NCI-H1417 (cell line): ENCODE measurements at places on chromosomes 3 and 15.

GRCh38 chr3:114147251-114147650 lies 31.6 kb downstream of the DRD3 start:
- DNase-seq = no peak

GRCh38 chr3:150703299-150703755 lies 393 bp downstream of the ERICH6 start:
- DNase-seq = peak; percentile 83

GRCh38 chr15:66842710-66843441 lies 140.8 kb downstream of the SMAD6 start:
- peak; percentile 55 for DNase-seq

GRCh38 chr3:141255137-141255845 lies 23.7 kb downstream of the PXYLP1 start:
- no peak for DNase-seq

DNA sequence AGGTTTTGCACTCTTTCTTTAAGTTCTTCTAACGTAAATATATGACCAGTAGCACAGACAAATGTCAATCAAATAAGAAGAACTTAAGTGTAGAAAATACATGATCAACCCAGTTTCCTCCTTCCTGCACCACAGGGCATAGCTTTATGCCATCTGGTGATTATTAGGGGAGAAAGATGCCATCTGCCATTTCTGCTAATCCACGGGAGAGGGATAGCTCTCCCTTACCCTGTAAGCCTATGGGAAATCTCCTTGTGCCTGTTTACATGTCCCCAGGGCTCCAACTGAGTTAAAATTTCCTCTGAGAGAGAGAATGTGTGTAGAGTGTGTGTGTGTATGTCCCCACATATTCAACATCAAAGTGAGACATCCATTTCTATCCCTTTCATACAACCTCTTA lies 135.9 kb downstream of the RSL24D1 start:
- DNase-seq = no peak

GRCh38 chr3:57903124-57903890 lies 104.9 kb upstream of the FLNB start:
- no peak for DNase-seq

- DNase-seq = no peak
These were observed 16.4 kb downstream of the KLF13 start for GRCh38 chr15:31342781-31343626.

- no peak for DNase-seq
These were observed 29.6 kb downstream of the SFMBT1 start for GRCh38 chr3:53016236-53016635.

GRCh38 chr3:140341203-140341602 lies 336.7 kb upstream of the TRIM42 start:
- DNase-seq = peak; percentile 87

GRCh38 chr15:47041301-47041700 lies 676.0 kb upstream of the SEMA6D start:
- no peak for DNase-seq

GRCh38 chr15:70152070-70152480 lies 54.4 kb upstream of the TLE3 start:
- DNase-seq = peak; percentile 80

DNA sequence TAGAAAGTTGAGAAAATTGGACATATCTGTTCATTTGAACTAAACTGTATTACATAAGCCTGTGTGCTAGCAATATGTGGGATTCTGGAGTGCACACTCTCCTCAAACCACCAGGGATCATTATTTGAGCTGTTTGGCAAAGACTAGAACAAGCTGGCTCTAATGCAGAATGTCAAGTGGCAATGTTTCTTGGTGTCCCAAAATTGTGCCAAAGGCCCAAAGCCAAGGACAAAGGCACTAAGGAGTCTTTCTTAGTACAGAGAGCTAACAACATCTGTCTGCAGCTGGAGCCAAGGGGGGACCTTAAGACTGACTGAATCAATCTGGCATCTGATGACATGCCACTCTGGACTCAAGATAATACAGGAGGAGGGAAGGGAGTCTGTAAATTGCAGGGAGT lies 76.7 kb upstream of the STRIT1 start:
- no peak for DNase-seq

DNA sequence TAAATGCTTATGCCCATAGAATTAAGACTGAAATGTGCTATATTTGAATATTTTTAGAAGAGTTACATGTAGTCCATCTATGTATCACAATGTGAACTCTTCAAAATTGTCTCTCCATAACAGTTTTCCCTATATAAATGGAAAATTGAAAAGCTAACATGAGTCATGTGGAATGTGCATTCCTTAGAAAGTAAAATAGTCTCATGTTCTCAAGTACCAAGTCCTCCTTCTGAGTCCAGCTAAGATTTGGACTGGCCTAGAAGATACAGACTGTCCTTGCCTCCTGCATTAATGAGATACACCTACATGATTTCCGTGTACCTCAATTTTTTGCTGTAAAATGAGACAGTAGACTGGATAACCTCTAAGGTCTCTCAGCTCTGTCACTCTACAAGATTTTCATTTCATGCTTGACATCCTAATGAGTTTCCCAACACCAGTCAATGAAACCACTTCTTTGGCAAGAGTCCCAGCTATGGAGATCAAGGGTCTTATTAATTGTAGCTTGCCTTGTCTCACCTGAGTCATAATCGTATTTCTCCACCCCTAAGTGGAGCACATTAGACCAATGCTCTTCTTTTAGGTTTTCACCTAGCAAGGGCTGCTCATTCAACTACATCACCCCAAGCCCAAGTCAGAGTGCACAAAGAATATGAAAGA lies 350.6 kb upstream of the IL12A start:
- DNase-seq = peak; percentile 8

DNA sequence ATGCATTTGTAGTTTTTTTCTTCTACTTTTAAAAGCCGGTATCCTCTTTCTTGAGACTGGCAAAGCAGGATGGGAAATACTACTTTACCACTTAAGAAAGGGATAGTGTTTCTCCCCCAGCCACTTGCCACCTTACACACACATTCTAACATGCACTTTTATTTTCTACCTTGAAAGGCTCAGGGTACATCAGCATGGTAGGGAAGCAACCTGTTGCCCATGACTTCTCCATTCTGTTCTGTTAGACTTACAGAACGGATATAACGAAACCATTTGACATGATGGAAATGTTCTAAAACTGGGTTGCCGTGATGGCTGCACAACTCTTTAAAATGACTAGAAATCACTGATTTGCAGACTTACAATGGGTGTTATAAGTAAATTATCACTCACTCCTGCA lies 405.5 kb downstream of the SHQ1 start:
- no peak for DNase-seq

DNA sequence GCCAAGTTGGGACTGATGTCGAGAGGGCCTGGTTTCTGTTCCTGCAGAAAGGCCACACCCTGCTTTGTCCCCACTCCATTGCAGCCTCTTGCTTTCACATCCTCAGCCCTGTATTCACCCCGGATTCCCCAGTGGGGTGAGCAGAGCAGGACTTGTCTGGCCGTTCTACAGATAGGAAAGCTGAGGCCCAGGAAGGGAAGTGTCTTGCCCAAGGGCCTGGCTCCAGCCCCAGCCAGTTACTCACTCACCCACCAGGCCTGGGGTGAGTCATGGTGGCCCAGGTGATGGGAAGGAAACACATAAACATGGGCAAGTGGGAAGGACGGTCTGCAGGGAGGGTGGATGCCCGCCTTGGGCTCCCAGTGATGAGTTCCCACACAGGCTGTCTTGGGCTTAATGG lies 6.1 kb upstream of the DUSP7 start:
- DNase-seq = no peak

- no peak for DNase-seq
These were observed 158.5 kb upstream of the PFN2 start for GRCh38 chr3:150129166-150129565.

GRCh38 chr3:19267040-19267439 lies 118.7 kb downstream of the KCNH8 start:
- no peak for DNase-seq

GRCh38 chr15:63763476-63764123 lies 70.1 kb downstream of the HERC1 start:
- no peak for DNase-seq

DNA sequence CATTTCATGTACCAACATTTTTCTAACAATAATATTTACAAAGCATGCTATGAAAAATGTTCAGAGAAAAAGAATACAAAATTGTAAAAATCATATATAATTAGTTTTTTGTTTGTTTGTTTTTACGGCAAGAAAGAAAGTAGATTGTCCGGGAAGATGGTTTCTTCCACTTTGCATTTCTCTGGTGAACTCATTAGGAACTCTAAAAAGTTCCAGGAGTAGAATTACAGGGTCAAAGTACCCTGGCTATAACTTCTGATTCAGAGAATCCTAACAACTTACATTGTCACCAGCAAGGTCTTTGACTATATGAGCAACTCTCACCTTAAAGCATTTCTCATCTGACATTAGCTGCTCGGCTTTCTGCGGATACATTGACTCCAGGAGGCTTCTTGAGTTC lies 196.7 kb downstream of the PDE8A start:
- no peak for DNase-seq

GRCh38 chr3:21795152-21795837 lies 44.3 kb upstream of the ZNF385D start:
- DNase-seq = peak; percentile 69

DNA sequence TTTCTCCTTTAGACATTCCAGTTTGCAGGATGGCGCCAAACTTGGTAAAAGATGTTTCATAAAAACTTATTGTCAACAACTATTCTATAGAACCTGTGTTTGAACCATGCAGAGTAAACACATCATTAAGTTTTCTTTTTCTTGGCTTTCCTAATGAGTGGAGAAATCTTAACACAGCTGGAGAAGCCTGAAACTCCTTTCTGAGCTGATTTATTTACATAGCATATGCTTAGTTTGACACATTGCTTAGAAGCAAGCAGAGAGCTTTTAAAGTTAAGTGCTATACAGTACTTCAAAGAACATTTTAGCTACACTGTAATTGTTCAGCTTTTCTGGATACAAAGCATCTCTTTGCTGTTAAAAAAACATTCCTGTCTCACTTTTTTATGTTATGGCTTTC lies 61.0 kb upstream of the PAQR5 start:
- no peak for DNase-seq

DNA sequence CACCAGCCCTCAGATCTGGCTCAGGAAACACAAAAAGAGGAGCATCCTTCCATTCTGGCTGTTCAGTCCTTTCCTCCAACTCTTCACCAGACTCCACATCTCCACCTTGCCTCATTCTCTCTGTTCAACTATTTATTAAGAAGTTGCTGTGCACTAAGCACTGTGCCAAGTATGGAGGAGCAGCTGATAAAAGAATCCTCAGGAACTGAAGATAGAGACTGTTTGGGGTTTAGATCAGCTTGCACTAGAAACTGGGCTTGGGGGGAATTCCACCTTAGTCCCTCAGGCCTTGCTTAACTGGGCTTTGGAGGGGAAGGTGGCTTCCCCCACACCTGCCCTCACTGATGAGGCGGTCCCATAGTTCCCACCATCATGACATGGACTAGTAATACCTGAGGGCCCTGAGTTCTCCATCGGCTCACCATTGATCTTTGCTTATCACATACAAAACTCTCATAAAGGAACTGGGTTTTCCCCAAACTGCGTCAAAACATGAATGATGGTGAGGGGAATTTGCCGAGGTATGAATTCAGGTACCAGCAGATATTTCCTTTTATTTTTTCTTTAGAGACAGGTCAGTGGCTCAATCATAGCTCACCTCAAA lies 1.7 kb upstream of the CCR8 start:
- no peak for DNase-seq

DNA sequence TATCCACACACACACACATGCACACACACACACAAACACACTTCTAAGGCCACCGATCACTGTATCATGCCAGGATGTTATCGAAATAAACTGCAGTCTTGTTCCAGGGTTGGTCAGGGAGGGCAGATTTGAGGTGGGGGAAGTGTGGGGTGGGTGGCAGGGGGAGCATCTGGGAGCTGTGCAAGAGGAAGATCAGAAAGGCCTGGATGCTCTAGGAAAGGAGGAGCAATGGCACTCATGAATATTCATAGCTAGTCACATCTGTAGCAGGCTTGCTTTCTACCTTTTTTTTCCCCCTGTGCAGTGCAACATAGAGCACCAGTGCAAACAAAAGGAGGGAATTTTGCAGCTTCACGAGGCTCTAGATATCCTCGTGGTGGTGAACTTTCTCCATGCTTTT lies 84.9 kb downstream of the MEIS2 start:
- no peak for DNase-seq

- DNase-seq = no peak
These were observed 85.7 kb upstream of the TGFBR2 start for GRCh38 chr3:30520699-30521098.

GRCh38 chr3:183182732-183183610 lies 20.4 kb upstream of the LAMP3 start:
- DNase-seq = no peak

DNA sequence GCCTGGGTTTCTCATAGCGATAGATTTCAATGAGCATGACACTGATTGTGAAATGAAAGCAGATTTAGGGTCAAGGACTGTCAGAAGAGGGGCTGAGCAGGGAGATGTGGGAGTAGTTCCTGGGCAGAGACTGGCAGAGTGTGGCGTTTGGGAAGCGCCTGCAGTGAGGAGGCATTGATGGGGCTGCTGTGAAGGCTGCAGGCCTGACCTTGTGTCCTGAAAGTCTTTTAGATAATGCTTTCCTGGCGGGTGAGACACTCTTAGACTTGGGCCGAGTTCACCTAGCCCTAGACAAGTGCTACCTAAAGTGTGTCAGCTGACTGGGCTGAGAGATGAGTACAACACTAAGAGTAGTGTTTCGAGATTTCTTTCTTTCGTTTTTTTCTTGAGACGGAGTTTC lies 20.7 kb downstream of the USP13 start:
- no peak for DNase-seq

DNA sequence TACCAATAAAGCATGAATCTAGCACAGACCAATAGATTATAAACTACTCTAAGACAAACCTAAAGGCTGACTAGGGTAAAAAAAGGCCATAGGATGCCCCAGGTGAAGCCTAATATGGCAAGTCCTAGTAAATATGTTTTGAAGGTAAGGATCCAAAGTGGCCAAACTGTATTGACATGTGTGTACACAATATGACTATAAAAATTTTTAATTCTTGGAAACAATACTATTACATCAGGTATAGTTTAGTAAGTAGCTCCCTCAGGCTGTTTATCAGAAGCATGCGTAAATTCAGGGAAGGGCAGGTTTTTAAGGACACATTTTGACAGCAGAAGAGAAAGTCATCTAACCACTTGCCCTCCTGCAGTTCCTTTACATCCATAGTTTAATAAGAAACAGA lies 18.8 kb downstream of the GNB4 start:
- DNase-seq = no peak

GRCh38 chr3:77563012-77563411 lies 523.1 kb downstream of the ROBO2 start:
- DNase-seq = no peak

GRCh38 chr3:4995500-4996053 lies 16.3 kb downstream of the BHLHE40 start:
- no peak for DNase-seq
